ENCODE measurements at places on chromosomes 2 and 18. TPM values are rescaled to one million over a fixed set of nuclear protein-coding genes. Genes with fewer than 3 reads are reported as not detected.
A peak's percentile ranks its signal among the peaks of the same experiment; 100 is the strongest.

Gene AGFG1
- 31.6 TPM for polyA plus RNA-seq

Gene TMEM37
- polyA plus RNA-seq, result not detected

DNA sequence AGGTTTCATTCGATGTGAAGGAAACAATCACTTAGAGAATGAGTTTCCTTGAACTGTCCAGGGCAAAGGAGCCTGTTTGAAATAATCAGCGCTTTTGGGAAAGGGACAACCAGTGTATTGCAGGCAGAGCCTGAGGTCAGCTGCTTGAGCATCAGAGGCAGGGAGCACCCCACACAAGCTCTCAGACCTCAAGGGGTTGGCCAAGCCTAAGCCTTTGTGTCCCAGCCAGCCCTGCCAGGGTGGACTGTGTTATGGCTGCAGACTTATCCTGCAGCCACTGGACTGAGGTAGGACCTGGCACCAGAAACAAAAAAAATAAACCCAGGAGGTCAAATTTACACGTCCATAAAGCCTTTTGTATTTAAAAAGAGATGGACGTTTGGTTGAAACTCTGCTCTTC, 228.3 kb downstream of the SEPTIN10 start:
- no peak overlapping the region for H3K4me3 ChIP-seq
- no peaks in the 10 kb centered on the region for H3K36me3 ChIP-seq

GRCh38 chr2:98479959-98480524, 35.4 kb downstream of the INPP4A start:
- H3K27me3 ChIP-seq, result no peaks in the 10 kb centered on the region
- no peak overlapping the region for H3K27ac ChIP-seq
- no peaks in the 10 kb centered on the region for H3K36me3 ChIP-seq

GRCh38 chr2:43898838-43899346, 60.1 kb downstream of the ABCG8 start:
- no peaks in the 10 kb centered on the region for H3K4me1 ChIP-seq
- H3K27me3 ChIP-seq, result no peaks in the 10 kb centered on the region
- no peak overlapping the region for H3K27ac ChIP-seq
- peaks cover 25% of the 10 kb centered on the region for H3K36me3 ChIP-seq
- H3K4me3 ChIP-seq, result no peak overlapping the region

DNA sequence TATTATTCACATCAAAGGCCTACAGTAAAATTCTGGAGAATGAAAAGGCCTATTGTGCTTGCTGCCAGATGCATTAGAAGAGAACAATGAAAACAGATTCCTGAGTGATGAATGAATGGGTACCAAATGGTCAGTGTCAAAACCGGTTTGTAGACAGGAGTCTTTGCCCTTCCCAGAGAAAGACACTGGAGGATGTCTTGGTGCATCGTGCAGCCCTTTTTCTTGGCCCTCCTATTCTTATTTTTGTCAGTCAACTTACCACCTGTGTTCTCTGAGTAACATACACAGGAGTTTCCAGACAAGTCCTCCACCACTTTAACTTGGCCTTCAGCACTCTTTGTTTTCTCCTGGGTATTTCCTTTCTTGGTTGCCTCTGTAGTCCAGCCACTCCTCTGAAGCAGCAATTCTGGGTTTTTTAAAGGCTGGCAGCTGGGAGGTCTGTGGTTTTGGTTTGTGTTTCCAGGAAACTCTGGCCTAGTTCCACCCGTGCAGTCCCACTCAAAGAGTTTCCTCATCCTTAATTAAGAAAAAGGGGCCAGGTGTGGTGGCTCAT, 29.4 kb downstream of the PSTPIP2 start:
- DNase-seq, result no peak
- no peak overlapping the region for H3K27ac ChIP-seq
- H3K27me3 ChIP-seq, result no peaks in the 10 kb centered on the region
- H3K4me1 ChIP-seq, result peaks cover 40% of the 10 kb centered on the region

DNA sequence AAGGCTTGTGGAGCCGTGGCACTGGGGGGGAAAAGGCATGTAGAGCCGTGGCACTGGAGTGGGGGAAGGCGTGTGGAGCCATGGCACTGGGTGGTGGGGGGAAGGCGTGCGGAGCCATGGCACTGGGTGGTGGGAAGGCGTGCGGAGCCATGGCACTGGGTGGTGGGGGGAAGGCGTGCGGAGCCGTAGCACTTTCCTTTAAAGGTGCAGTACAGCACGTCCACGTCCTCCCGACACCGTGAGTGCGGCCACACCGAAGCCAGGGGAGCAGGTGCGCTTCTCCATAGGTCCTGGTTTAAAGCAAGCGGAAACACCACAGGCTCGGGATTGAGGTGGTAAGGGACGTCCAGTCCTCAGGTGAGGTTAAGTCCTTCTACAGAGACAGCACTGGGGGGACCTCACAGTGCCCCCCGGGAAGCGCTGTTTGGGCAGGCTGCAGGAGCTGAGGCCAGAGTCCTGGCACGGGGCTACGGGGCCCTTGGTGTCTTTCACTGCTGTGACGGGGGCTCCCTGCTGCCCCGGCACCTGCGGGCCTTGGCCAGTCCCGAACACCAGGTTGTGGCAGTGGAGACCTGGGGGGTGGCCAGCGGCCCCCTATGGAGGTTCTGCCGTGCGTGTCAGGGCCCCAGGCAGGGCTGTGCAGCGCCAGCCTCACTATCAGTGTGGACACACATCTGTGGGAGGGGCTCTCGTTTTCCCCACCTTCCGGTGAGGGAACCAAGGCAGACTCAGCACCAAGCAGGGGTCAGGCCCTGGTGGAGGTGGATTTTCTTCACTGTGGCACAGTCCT, 93.0 kb upstream of the CTDP1 start:
- H3K36me3 ChIP-seq, result no peaks in the 10 kb centered on the region
- no peaks in the 10 kb centered on the region for H3K27me3 ChIP-seq
- H3K4me1 ChIP-seq, result no peaks in the 10 kb centered on the region
- H3K4me3 ChIP-seq, result no peak overlapping the region
- H3K27ac ChIP-seq, result no peak overlapping the region
- peak; percentile 23 for DNase-seq

- no peak for DNase-seq
- no peaks in the 10 kb centered on the region for H3K4me1 ChIP-seq
- H3K36me3 ChIP-seq, result no peaks in the 10 kb centered on the region
- no peaks in the 10 kb centered on the region for H3K27me3 ChIP-seq
Measured at GRCh38 chr18:26003817-26004216, 86.6 kb downstream of the SS18 start.

DNA sequence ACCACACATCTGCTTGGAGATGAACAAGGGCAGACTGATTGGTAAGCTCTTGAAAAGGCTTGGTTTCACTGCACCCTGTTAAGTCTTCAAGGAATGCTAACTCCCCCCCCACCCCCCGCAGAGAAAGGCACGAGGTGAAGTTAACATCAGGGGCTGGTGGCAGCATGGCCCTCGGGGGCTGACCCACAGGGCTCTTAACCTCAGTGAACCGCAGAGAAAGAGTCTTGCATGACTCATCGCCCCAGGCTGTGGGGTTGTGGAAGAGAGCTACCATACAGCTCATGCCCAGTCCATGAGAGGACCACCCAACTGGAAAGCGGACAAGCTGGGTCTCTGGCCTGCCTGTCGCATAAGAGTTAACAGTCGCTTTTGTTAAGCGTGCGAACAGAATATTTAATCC, 10.6 kb upstream of the CEP68 start:
- H3K36me3 ChIP-seq, result no peaks in the 10 kb centered on the region
- no peaks in the 10 kb centered on the region for H3K27me3 ChIP-seq
- DNase-seq, result no peak

DNA sequence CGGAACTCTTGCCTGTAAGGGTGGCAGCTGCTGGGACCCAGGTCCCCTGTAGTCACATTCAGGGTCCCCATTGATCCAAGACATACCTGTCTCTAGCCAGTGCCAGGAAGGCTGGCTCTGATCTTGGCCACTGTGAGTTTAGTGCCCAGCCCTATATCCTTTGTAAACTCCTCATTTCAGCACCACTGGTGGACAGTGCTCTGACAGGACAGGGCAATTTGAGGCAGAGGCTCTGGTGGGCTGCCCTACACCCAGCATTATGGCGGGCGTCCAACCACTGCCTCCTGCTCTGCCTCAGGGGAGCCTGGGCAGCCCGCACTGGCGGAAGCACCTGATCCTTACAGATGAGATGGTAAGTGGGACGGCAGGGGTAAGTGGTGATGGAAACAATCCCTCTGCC, 55.2 kb upstream of the MGAT4A start:
- H3K36me3 ChIP-seq, result no peaks in the 10 kb centered on the region
- H3K27ac ChIP-seq, result no peak overlapping the region
- H3K4me3 ChIP-seq, result no peak overlapping the region
- H3K4me1 ChIP-seq, result no peaks in the 10 kb centered on the region
- no peak for DNase-seq

Gene ERICH2
- not detected for polyA plus RNA-seq

Gene PAX3
- polyA plus RNA-seq, result not detected

DNA sequence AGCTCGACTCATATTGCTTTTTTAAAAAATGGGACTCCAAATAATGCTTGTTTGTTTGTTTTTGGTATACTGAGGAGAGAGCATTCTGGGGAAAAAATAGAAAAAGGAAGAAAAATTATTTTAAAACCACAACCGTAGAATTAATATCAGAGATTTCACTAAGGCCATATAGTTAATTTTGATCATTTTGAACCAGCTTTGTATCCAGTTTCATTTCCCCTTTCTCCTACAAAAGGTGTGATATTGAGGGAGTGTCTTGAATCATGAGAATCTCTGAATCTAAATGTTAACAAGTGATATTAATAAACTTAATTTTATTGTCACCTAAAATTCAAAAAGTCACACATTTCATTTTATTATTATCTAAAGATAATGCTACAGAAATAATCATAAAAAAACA, 198.5 kb upstream of the GALNT5 start:
- no peak overlapping the region for H3K27ac ChIP-seq
- H3K36me3 ChIP-seq, result no peaks in the 10 kb centered on the region
- no peak for DNase-seq
- H3K27me3 ChIP-seq, result no peaks in the 10 kb centered on the region
- H3K4me3 ChIP-seq, result no peak overlapping the region

Gene DSG3
- not detected for polyA plus RNA-seq

Gene ZBTB7C
- polyA plus RNA-seq, result not detected

Gene METAP1D
- 2.7 TPM for polyA plus RNA-seq

GRCh38 chr2:133405252-133405651, 163.0 kb downstream of the NCKAP5 start:
- H3K27ac ChIP-seq, result no peak overlapping the region
- no peaks in the 10 kb centered on the region for H3K4me1 ChIP-seq
- no peaks in the 10 kb centered on the region for H3K27me3 ChIP-seq
- no peaks in the 10 kb centered on the region for H3K36me3 ChIP-seq
- DNase-seq, result no peak
- H3K4me3 ChIP-seq, result no peak overlapping the region

Gene DSG4
- not detected for polyA plus RNA-seq

DNA sequence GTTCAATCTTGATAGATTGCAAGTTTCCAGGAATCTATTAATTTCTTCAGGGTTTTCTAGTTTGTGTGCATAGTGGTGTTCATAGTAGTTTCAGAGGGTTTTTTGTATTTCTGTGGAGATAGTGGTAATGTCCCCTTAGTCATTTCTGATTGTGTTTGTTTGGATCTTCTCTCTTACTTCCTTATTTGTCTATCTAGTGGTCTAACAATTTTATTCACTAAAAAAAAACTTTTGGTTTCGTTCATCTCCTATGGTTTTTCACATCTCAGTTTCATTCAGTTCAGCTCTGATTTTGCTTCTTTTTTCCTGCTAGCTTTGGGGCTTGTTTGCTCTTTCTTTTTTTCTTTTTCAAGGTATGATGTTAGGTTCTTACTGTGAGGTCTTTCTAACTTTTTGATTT, 94.5 kb downstream of the SNTG2 start:
- no peak overlapping the region for H3K27ac ChIP-seq
- no peak overlapping the region for H3K4me3 ChIP-seq
- no peaks in the 10 kb centered on the region for H3K36me3 ChIP-seq
- no peak for DNase-seq
- H3K4me1 ChIP-seq, result no peaks in the 10 kb centered on the region
- H3K27me3 ChIP-seq, result no peaks in the 10 kb centered on the region

DNA sequence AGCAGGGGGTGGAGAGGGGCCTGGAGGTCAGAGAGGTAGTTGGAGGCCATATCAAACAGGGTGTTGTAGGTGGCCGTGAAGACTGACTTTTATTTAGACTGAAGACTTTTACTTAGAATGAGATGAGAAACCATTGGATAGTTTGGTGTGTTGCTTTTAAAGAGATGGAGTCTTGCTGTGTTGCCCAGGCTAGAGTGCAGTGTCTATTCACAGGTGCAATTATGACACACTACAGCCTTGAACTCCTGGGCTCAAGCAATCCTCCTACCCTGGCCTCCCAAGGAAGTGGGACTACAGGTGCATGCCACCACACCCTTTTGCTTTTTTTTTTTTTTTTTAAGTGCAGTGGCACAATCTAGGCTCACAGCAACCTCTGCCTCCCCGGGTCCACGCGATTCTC, 2.5 kb upstream of the LRPPRC start:
- no peaks in the 10 kb centered on the region for H3K27me3 ChIP-seq
- H3K27ac ChIP-seq, result no peak overlapping the region
- no peaks in the 10 kb centered on the region for H3K36me3 ChIP-seq
- no peak for DNase-seq
- H3K4me1 ChIP-seq, result peaks cover 21% of the 10 kb centered on the region

Gene B4GALT6
- 0.18 TPM for polyA plus RNA-seq

Gene SERPINB13
- polyA plus RNA-seq, result not detected

DNA sequence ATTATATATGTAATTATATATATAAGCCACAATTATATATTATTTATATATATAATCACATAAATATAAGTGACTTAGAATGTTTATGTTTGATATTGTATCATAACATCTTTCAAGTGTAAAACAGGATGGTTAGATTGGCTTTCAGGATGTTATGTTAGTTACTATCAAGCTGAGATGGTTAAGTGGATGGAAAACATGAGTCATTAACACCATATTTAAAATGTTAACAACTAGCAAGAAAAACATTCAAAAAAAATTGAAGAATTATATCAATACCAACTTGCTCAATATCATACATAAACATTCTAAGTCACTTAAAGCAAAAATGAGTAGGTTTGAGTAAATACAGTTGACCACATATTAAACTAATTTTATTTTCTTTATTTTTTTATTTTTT, 21.8 kb upstream of the RAB27B start:
- H3K4me3 ChIP-seq, result no peak overlapping the region
- no peak overlapping the region for H3K27ac ChIP-seq
- peaks cover 6% of the 10 kb centered on the region for H3K4me1 ChIP-seq
- H3K27me3 ChIP-seq, result no peaks in the 10 kb centered on the region
- no peaks in the 10 kb centered on the region for H3K36me3 ChIP-seq

DNA sequence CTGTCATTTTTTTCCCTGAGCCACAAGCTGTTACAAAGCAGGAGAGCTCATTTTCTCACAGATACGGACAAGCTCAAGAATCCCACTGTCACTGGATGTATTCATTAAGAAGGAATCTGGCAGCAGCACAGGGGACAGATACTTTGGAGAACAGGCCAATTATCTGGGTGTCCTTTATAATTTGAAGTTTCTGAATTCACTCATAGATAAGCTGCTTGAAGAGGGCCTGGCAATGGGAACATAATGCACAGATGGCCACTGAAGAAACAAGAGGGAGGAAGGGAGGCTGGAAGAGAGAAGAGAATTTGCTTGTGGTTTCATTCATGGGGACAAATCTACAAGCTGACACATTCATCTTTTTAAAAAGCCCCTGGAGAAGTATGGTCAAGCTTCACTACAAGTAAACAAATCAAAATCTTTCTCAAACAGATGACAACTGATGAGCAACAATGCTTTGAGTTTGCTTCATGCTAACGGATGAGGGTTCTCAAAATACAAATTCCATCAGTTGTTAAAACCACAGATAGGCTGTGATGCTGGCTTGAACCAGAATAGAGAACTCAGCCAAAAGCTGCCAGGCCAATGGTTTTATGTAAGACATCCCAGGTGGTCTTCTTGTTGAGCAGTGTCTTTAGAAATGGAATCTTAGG, 11.9 kb downstream of the BCL2 start:
- no peak for DNase-seq
- H3K27ac ChIP-seq, result no peak overlapping the region
- peaks cover 60% of the 10 kb centered on the region for H3K4me1 ChIP-seq
- H3K4me3 ChIP-seq, result no peak overlapping the region
